RCC 7860 (cell line): ENCODE measurements at places on chromosomes 2 and 18.

DNA sequence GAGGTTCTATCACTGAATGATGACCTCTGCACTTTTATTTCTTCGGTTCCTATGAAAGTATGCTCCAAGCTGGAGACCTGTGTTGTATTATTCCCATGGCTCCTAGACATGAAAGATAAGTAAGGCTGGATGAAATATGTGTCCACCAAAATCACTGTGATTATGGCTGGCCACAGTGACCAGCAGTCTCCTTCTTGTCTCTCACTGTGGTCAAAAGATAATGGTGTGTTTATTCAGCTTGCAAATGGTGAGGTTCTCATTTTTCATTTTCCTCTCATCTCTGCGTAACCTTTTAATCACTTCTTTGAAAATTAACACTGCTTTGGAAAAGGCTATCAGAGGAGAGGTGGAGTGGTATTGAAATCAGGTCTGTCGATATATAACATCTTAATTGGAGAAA, 107.8 kb upstream of the DAPL1 start:
- DNase-seq, result no peak

- DNase-seq, result no peak
These were observed 450.5 kb upstream of the ACVR2A start for GRCh38 chr2:147394179-147394790.

GRCh38 chr2:45812011-45812500, 160.6 kb downstream of the PRKCE start:
- no peak for DNase-seq

- DNase-seq, result no peak
These were observed 367.6 kb downstream of the RND3 start for GRCh38 chr2:150119819-150120218.

DNA sequence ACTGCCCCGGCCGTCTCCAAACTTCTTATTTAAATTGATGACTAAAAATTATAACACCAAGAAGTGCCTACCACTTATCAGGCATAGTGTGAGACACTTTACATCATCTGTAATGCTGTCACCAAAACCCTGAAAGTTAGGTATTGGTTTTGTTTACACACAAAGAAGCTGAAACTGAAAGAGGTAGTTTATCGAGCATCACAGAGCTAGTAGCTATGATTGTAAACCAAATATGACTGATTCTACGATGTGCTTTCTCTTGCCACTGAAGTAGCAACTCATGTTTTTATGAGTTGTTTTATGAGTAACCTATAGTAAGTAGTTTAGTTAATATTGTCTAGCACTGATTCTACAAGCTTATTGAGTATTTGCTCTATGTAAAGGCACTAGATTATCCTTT, 31.5 kb downstream of the DYNC1I2 start:
- DNase-seq, result no peak

- no peak for DNase-seq
These were observed 1481.1 kb upstream of the ACVR2A start for GRCh38 chr2:146363731-146364130.

DNA sequence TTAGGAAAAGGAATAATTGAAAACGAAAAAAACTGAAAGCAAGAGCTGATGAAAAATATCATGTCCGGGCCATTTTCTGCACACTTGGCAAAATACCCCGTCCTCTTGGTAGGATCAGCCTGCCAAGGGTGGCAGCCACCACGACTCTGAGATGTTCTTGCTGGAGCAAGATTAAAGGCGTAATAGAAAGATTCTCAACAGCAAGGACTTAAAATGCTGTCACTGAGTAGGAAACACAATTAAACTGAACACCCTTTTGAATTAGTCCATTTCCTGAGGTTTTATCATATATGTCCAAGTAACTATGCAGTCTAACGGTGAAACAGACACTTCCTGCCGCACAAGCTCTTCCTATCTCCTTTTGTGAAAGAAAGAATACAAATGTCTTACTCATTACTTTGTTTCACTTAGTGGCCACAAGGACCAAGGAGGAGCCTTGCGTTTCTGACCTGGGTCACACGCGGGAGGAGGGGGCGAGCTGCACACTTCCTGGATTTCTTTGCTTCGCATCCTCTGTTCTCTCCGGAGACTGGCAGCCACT, 222.7 kb downstream of the PIEZO2 start:
- DNase-seq, result peak; percentile 90

GRCh38 chr2:81437456-81438000, 1133.0 kb upstream of the LRRTM1 start:
- no peak for DNase-seq

GRCh38 chr2:43701111-43701510, 24.9 kb upstream of the C1GALT1C1L start:
- DNase-seq, result no peak

DNA sequence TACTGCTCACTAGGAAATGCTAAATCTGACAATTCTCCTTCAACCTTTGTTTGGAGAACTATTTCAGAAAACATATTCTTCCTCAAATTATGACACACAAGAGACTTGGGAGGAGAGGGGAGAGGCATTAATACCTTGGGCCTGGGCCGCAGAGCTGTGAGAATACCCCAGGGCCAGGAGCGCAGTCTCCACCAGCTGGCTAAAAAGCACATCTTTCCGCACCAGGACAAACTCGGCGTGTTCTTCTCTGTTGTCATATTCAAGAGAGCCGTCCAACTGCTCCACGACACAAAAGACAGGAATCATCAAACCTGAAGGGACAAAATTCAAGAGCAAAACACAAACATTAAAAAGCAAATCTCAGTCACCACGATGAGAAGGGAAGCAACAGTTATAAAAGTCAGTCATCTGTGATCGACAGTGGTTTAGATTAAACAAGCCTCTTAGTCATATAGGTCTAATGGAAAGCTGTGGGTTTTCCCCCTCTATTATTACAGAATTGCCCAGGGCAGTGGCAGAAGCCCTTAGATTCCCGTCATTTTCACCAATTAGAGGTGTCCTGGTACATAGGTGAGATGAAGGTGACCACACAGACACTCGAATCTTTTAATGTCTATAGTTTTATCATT, 24.4 kb downstream of the SATB2 start:
- peak; percentile 78 for DNase-seq

- no peak for DNase-seq
These were observed 73.6 kb downstream of the VWA3B start for GRCh38 chr2:98160554-98160953.

DNA sequence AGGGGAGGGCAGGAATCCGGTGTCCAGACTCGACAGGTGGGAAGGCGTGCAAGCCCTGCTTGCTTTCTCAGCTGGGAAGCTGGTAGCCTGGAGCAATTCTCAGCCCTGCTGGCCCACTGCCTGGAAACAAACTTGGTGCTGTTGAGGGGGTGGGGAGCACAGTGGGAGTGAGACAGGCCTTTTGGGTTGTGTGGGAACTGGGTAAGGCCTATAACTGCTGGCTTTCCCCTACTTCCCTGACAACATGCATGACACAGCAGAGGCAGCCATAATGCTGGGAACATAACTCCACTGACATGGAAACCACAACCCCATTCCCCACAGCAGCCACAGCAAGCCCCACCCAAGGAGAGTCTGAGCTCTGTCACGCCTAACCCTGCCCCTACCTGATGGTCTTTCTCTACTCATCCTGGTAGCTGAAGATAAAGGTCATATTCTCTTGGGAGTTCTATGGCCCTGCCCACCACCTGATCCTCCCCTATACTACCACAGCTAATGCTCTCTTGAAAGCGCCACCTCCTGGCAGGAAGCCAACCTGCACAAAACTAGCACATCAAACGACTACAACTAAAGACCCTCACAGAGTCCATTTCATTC, 122.9 kb upstream of the ACVR1C start:
- peak; percentile 10 for DNase-seq

DNA sequence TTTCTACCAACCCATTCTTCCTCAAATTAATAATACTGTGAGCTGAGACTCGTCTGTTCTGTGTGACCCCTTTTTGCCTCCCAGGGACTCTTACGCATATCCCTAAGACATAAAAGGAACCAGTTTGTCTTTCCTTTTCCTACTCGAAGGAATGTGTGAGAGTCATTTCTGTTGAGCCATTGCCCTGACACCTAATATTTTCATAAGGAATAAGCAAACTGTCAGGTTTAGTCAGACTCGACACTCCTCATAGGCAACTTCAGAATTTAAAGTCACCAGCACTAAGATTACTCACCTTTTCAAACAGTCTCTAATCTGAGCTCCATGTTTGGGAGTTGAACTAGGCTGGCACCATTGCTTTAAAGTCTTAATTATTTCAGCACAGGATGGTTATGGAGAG, 305.5 kb downstream of the IKZF2 start:
- DNase-seq, result peak; percentile 79

- no peak for DNase-seq
These were observed 124.2 kb upstream of the CCDC68 start for GRCh38 chr18:55083461-55083860.

DNA sequence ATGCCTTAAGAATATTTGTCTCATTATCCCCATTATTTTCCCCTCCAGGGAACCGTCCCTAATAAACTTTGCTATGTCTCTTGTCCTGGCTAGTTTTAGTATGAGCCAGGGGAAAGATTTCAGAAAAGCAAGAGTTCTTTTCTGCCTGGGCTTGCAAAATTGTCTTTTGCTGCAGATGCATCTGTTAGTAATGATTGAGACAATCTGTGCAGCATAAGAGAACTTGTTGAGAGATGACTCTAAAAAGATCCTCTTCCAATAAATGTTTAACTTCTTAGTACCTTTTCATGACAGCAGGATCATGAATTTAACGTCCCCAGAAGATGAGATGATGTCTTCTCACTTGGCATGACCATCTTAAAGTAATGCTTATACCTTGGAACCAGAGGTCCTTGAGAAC, 172.5 kb upstream of the CREB1 start:
- no peak for DNase-seq
